Stimulated activated CD4-positive, alpha-beta T cell treated with anti-CD3 and anti-CD28 coated beads, Interleukin-15, amount 100 ng/mL, for 48 hours (primary cell): ENCODE measurements at places on chromosomes 3 and 15.

DNA sequence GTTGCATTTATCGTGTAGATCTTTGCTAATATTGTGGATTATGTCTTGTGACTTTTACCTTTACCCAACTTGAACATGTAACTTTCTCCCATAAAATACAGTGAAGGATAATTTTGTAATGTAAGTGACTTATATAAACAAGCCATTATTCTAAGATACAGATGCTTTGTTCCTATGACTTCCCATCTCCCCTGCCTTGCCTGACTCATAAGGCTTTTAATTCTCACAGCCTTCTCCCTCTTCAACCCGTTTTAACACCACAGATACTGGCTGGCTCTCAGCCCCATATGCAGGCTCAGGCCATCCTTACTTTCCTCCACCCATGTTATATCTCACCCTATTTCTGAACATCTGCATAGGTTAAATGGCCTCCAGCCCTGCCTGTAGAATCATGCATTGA is 4.1 kb downstream of the CCNDBP1 start:
- no peak for DNase-seq

DNA sequence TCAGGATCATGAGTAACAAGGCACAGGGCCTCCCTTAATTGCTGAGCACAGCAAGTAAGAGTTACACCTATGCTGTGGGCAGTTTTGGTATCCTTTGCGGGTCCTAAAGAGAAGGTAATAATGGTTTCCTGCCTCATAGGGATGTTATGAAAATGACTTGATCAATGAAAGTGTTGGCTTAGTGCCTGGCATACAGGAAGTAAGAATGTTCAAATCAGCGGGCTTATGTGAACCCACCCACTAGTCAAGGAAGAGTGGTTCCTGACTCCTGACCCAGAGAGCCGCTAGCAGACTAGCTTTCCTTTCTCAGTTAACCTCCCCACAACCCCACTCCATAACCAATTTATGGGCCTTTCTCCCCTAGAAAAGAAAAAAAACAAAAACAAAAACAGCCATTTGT is 5.2 kb upstream of the ADAMTS9 start:
- no peak for DNase-seq

GRCh38 chr3:135887220-135887619 is 78.3 kb upstream of the PPP2R3A start:
- no peak for DNase-seq

DNA sequence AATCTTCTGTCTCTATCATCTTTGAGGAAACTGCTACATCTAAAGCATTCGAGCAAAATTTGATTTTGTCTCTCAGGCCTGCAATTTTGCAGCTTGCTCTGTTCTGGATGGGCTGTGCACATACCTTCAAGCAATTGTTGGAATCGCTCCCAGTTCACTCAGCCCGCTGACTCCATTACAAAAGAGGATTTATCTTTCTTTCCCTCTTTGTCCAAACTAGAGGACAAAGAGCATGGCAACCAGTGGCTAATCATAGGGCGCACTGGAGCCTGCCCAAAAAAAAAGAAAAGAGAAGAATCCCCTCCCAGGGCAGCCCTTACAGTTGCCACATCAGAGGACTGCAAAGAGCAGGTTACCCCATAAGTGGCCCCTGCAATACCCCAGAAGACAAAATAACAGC is 49.0 kb upstream of the DUT start:
- DNase-seq = no peak

- DNase-seq = no peak
Measured at GRCh38 chr3:143975554-143976152, 4.0 kb downstream of the DIPK2A start.

GRCh38 chr3:65352951-65353350 is 665.2 kb upstream of the ADAMTS9 start:
- DNase-seq = no peak
